SK-N-DZ (cell line): ENCODE measurements at places on chromosomes 16 and 17.

DNA sequence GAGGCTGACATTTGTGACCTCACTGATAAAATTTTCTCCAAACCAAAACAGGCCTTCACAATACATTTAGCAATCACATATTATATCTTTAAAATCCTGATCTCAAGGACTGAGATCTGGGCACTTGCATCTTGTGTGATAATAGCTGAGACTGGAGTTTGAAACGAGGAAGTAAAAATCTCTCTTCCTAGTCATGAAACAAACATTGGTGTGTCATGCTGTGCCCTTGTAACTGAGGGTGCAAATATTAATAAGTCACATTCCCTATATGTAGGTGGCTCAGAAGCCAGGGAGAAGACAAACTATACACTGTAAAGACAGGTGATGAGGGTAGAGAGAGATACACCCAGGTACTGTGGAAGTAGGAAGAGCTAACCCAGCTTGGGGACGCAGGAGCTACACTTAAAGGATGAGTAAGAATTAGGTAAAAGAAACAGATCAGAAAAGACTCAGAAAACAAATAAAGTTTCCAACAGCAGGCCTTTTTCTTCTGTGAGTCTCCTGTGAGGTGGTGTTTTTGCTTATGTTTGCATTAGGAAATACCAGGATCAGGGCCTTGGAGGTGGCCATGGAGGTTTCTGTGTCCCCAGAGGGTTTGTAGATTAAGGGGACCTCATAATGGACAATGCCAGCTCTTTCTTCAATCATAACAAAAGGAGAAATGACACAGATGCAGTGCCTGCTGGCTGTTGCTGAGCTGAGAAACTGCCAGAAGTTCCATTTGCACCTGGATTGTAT, 335.7 kb downstream of the GRIN2A start:
- DNase-seq, result no peak

DNA sequence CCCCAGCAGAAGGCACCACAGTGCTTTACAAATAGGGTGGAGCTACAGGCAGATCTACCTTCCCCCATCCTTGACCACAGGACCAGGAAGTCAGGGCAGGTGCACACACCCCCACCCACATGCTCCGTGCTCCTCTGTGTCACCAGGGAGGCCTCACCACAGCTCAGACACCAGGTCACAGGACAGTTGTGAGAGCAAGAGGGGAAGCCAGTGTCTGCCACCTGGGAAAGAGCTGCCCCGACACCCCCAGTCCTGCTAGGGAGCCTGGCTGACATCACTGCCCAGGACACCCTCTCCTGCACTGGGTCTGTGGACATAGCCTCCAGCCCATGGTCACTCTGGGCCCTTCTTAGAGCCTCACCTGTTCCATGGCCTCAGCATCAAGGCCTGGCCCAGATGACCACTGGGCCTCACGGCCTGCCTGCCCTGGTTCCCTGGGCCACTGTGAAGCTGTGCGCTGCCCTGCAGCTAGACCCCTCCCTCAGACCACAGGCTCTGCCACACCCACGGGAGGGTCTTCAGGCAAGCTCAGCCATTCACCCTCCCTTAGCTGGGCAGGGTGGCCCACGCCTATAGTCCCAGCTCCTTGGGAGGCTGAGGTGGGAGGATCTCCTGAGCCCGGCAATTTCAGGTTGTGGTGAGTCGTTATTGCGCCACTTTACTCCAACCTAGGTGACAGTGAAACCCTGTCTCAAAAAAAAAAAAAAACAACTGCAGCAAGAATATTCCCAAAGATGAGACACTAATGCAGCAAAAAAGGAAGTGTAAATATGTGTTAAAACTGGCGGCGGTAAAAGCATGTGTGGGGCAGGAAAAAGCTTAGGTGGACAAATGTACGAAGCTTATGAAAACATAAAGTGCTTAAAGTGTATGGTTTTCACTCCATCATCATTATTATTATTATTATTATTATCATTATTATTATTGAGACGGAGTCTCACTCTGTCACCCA, 14.2 kb downstream of the POLR3K start:
- no peak for DNase-seq

GRCh38 chr16:62963846-62964245, 927.6 kb upstream of the CDH8 start:
- peak; percentile 80 for DNase-seq

GRCh38 chr16:2178321-2179106, 17.9 kb downstream of the CASKIN1 start:
- DNase-seq, result no peak

DNA sequence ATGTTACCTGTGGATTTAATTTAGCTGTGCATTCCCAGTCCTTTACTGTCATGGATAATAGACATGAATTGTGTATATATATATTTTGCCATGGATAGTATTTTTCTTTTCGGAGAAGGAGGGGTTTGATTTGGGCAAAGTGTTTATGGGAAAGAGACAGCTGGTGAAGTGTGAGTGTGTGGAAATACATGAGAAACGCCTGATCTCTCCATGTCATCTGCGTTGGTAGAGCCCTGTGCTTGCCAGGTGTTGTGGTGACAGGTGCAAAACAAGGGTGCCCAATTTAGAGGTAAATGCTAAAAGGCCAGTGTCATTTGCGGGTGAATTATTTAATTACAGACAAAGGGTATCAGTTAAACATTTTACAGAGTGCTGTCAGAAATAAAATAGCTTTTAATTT, 23.4 kb downstream of the NDEL1 start:
- DNase-seq, result no peak

DNA sequence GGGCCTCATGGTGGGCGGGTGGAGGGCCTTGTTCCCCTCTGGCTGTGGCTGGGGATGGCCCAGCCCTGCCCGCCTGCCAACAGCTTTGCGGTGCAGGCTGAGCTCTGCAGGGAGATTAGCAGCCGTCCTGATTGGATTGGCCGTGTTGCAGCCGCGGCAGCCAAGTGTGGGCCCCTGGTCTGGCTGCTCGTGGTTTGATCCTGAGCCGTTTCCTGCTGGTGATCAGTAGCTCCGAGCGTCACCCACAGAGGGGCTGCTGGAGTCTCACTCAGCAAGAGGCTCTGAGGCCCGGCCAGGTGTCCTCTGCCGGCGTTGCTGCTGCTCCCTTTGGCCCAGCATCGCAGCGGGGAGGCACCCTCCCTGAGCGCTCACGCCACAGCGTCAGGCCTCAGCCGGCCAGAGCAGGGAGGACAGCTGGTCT, 32.5 kb downstream of the BAIAP2 start:
- DNase-seq, result peak; percentile 79
